ENCODE measurements at places on chromosomes 12 and 14. TPM values are rescaled to one million over a fixed set of nuclear protein-coding genes. Genes with fewer than 3 reads are reported as not detected.

Gene KRT74
- not detected for total RNA-seq

Gene SDR9C7
- total RNA-seq, result not detected

- DNase-seq, result no peak
These were observed 380.0 kb downstream of the LRFN5 start for GRCh38 chr14:41986700-41987099.

DNA sequence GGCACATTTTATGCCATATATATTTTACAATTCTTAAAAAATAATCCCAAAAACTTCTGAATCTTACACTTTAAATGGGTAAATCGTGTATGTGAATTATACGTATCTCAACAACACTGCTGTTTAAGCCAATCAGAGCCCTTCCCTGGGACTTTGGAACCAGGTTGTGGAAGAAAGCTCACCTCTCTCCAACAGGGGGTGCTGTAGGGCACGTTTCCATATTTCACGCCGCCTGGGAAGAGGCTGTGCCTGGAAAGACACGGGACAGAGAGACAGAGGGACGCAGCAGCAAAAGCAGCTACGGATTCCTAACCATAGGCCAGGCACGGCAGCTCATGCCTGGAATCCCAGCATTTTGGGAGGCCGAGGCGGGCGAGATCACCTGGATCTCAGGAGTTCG, 29.4 kb upstream of the FBRSL1 start:
- no peak for DNase-seq

GRCh38 chr12:99231031-99231430, 416.5 kb upstream of the GARIN6 start:
- no peak for DNase-seq

All from activated naive CD4-positive, alpha-beta T cell treated with anti-CD3 and anti-CD28 coated beads, Interleukin-2, amount 50 U/mL, for 72 hours (primary cell).